Effector CD8-positive, alpha-beta T cell (primary cell): ENCODE measurements at places on chromosomes 3 and 15.
A peak's percentile ranks its signal among the peaks of the same experiment; 100 is the strongest.

DNA sequence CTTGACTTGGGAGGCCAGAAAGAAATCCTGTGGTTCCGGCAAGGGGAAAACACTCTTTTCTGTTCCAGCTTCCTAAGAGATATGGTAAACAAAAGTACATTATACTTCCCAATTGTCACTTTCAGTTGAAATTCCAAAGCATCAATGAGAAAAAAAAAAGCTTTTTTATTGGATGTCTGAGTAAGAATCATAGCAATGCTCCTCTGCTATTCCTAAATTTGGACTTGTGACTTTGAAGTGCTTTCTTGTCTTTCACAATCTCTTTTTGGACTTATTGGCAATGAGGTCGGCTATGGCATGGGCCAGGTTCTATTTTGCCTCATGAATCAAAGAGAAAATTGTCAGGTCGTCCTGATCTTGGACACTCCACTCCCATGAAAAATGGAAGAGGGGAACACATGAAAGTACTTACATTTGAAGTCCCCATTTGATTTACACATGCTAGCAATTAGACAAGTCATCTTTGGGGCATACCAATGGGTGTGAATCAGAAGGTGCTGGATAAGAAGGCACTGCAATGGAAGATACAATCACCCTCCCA lies 170.5 kb downstream of the GREM1 start:
- DNase-seq = no peak

- no peak for DNase-seq
These were observed 56.9 kb upstream of the FLNB start for GRCh38 chr3:57951066-57951882.

- DNase-seq = no peak
These were observed 110.1 kb upstream of the GBE1 start for GRCh38 chr3:81871358-81872155.

DNA sequence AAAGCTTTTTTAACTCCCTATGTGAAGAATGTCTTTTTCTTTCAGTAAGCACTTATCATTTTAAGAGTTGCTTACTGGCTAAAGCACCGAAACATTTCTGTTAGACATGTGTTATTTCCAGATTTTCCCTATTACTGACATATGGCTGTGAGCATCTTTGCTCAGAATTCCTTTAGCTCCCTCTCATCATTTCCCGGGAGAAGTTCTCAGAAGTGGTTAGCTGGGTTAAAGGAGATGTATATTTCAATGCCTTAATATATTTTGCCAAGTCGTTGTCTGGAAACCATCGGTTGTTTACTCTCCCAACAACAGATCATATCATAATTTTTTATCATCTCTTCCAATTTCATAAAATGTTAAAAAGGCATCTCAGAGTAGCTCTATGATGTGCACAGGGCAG lies 396.5 kb downstream of the OCA2 start:
- DNase-seq = no peak

GRCh38 chr3:156676768-156677479 lies 2.5 kb downstream of the TIPARP start:
- no peak for DNase-seq

DNA sequence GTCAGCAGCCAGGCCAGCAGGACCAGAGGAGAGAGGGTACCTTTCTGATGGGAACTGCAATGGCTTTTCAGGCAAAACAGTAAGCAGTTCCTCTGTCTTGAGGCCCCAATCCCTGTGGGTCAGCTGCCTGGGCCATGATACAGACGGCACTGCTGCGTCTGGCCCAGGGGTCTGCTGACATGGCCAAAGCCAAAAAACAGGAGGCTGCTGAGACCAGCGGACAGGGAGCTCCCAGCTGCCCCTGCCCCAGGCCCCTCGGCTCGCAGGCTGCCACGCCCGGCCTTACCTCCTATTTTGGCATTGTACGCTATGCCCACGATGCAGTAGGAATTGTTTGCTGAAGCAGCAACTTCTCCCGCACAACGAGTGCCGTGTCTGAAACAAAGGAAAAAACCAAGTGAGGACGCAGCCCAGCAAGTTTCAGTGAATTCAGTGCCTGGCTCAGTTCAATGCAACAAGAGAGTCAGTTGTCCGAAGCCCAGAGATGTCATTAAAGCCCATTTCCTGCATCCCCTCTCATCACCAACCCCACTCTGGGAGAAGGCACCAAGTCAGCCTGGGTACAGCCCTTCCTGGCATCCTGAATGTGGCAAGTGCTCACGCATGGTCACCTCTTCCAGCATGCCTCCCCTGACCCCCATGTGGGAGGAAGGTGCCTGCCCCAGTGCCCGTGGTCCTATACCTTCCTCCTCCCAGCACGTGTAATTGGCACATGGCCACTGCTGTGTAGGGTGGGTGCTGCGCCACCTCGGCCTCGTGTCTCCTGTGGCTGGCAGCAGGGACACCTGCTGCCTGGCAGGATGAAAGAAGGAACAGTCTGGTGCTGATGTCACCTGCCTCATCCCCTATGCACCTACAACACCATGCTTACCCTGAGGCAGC lies 61.7 kb downstream of the PCSK6 start:
- no peak for DNase-seq

DNA sequence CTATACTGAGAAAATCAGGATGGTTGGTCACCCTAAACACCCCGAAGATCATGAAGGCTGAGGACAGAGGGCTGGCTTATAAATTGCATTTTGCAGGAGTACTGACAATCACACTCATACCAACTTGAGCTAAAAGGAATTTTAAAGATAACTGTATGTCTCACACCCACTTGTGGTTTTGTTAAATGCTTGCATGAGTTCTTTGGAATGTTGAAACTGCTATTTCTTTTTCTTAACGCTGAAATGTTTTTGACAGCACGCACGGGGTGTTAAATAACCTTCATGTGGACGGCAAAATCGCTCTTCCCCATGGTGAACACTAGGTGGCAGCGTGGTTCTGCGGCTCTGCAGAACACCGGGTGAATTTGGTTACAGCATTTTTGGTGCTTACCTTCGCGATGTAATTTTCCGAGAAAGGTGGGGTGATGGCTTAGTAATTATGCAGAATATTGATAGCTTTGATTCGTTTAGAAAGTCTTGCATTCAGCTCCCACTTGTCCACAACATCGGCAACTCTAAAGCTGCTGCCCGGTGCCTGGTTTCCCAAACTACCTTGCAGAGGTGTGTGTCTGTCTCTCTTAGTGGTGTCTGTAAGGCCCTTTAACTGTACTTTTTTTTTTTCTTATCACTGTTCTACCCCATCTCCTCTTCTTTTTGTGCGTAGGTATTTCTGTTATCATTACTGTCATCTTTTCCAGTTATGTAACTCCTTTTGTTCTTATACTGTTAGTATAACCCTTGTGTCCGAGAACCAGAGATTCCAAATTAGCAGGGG lies 51.7 kb downstream of the ARNT2 start:
- peak; percentile 12 for DNase-seq

GRCh38 chr3:55704521-55704920 lies 217.4 kb upstream of the WNT5A start:
- DNase-seq = no peak

DNA sequence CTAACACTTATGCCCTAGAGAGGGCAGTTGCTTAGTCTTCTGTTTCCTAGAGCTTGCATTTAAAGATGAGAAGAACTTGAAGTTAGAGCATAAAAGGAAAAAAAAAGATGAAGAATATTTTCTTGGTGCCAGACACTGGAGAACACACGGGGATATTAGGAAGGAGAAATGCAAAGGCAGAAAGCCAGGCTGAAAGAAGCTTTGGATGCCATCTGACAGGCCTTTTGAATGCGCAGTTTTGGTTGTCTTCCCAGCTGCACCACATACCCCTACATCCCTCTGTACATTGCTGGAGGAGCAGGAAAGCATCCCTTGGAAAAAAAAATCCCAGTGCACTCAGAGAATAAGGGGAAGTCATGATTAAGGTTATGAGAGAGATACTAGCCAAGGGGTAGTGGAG lies 378.9 kb downstream of the GAP43 start:
- DNase-seq = no peak

GRCh38 chr3:32640939-32641338 lies 44.0 kb upstream of the CNOT10 start:
- no peak for DNase-seq

GRCh38 chr3:16490062-16490619 lies 23.4 kb downstream of the RFTN1 start:
- no peak for DNase-seq

DNA sequence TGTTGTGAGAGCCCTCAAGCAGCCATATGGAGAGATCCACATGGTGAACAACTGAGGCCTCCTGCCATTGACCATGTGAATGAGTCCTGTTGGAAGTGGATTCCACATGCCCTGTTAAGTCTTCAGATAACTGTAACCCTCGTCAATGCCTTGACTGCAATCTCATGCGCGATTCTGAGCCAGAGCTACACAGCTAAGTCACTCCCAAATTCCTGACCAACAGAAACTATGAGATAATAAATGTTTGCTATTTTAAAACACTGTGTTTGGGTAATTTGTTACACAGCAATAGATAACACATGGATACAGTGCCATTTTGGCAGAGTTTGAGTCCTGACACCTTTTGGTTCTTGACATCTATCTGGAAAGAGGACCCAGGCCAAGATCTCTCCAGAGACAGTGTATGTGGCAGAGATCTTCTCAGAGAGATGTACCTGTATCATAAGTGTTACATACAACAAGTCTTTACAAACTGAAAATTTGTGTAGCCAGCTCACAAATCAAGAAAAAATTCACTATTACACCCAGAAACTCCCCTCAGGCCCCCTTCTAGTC lies 34.5 kb upstream of the BNC1 start:
- no peak for DNase-seq

- no peak for DNase-seq
These were observed 103.1 kb downstream of the CMSS1 start for GRCh38 chr3:99920481-99921376.

DNA sequence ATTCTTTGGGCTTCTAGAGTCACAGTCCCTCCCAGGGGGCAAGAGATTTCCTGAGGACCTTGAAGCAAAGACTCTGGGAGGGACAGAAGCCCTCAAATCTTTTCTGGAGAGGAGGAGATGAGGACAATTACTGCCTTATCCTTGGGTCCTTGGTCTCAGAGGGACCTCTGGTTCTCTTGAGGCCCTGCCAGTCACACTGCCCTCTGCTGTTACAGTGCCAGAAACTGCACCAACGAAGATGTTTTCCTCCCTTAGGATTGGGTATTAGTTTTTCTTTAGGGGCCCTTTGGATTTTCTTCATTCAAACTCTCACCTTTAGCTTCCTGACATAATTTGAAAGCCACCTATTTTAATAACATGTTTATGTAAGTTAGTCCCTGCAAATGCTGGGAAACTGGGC lies 58.2 kb upstream of the SCN5A start:
- DNase-seq = no peak

DNA sequence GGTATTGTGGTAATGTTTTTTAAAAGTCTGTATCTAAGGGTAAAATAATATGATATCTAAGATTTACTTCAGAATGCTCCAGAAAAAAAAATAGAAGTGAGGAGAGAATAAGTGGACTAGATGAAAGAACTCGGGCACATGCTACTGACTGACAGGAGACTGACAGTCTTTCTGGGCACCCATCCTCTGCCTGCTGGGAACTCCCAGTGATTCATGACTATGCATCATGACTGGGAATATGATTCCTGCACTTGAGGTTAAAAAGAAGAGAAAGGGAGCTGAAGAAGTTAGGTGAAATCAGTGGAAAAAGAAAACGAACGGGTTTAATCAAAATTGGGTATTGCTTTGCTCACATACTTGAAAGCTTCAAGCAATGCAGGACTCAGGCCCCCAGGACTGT lies 35.7 kb upstream of the SPSB4 start:
- DNase-seq = no peak

GRCh38 chr3:116905334-116905733 lies 195.8 kb downstream of the TUSC7 start:
- DNase-seq = no peak

- DNase-seq = no peak
These were observed 17.6 kb downstream of the ZDHHC3 start for GRCh38 chr3:44958386-44958785.

GRCh38 chr15:50506121-50506520 lies 40.3 kb downstream of the USP50 start:
- DNase-seq = no peak

DNA sequence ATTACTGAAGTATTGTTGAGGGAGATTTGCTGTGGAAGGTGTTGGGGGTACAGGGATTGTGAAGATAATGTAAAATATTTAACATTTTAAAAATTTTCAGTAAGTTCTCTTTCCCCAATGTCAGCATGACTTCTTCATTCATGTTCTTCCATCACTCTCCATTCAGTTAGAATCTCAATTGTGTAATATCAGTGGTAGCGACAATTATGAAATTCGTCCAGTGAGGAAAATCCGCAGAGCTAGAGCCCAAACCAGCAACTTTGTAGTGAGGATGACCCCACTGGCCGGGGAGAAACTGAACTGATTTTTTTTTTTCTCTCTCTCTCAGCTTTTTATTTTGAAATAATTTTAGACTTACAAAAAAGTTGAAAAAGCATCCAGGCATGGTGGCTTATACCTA lies 171.7 kb downstream of the PGPEP1L start:
- no peak for DNase-seq

DNA sequence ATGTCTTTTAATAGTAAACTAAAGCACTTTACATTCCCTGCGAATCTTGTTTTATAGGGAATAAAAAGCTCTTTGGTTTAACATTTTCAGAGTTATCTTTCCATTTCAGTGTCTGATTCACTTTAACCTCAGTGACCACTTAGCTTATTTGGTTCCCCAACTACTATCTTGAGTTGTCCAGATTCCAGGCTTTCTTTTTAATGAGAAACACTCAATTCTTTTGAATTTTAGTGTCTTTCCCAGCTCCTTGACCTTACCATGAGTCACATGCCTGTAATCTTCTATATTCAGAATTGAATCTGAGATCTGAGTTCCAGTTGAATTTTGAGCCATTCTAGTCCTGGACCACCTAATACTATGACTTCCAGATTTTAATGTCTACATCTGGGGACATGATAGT lies 144.4 kb downstream of the KCNAB1 start:
- no peak for DNase-seq
